ENCODE measurements at places on chromosomes 2 and 18.

DNA sequence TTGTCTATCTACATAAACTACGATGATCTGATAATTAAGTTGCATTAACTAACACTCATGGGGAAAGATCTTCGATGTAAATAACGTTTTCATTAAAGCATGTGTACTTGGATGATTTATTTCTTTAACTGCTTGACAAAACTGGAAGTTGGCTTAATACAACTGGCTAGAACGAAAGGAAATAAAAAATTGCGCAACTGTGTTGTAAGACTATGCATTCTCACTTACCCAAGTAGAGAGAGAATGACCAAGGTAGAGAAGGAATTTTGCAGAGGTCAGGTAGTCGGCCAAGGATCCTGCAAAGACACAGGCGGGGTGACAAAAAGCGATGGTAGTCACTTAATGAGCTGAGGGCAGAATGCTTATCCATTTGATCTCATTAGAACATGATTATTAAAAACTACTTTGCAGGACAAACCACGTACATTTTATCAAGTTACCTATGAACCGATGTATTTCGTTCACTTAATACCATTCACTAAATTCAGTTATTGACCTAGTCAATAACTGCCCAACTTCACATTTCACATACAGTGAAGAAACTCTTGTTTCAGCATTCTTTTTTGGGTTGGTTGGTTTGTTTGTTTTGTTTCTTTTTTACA, 900 bp downstream of the SLC40A1 start:
- no peak for DNase-seq

DNA sequence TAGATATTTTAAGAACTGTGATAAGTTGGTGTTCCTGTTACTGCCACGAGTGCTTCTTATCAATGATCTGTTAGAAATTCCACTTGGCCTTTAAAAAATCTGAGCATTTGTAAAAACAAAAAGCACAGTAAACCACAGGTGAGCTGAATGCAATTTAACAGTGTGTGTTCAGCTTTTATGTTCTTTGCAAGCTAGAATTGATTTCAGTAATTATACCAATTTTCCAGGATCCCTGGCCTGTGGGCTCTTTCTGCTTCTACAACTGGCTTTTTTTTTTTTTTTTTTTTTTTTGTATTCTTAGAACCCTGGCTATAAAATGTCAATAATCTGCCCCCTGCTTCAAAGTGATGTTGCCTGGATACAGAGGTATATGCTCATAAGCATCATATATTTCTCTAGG, 548.5 kb upstream of the SLC8A1 start:
- no peak for DNase-seq

GRCh38 chr2:98875081-98875728, 60.8 kb downstream of the CRACDL start:
- no peak for DNase-seq

DNA sequence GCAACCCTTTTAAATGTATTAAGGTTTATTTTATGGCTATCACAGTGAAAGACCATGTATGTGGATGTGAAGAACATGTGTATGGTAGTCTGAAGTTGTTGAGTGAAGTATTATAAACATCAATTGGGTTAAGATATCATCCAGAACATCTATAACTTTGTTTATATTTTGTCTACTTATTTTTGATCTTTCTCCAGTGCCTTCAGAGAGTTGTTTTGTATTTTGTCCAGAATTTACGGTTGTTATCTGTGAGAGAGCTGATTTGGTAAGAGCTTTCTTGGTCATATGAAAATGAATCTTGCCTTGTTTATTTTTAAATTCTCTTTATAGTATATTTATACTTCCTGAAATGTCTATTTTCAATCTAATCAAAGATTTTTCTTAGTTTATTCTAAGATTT, 573.7 kb upstream of the POU3F3 start:
- no peak for DNase-seq

DNA sequence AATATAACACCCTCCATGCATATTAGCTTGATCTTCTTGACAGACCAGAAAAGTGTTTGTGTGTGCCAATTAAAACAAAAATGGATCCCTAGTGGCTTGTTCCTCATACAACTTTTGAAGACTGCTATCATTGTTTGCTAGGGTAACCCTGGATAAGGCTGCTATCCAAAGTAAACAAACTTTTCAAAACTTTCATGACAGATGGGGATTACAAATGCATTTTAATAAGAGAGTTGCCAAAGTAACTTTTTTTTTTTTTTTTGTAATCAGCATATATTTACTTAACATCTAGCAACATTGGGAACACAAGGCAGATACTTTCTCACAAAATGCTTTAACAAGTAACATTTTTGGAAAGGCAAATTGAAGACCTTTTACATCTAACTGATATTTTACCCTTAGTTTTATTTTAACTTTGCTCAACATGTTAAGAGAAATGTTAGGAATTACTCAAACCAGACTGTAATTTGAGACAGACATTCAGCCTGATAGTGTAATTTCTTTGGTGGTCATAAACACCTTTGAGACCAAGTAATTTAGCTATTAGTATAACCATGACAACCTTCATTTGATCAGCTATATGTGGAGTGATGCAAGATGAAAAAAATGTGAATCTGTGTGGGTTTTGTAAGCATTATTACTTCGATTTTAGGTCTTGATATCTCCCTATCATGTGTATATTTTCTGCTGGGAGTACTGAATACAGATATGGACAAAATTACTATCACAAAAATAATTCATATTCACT, 300.9 kb downstream of the ARHGAP15 start:
- no peak for DNase-seq

GRCh38 chr2:119801040-119801439, 41.3 kb downstream of the PTPN4 start:
- no peak for DNase-seq

DNA sequence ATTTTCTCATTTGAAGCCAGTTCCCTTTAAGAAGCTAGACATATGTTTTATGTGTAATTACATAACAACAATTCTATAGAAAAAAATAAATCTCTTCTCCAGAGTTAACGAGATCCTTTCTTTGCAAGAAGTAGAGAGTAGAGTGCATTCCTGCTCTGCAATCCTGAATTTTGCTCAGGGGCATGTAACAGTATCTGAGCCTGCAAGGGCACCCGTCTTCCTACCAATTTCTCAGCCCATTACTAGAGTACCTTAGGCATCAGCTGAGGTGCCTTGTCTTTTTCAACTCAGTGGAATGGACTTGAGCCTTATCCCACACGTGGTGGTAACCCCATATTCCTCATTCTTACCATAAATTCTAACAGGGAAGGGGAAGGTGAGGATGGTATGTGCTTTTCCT, 205.9 kb downstream of the IKZF2 start:
- DNase-seq: no peak

DNA sequence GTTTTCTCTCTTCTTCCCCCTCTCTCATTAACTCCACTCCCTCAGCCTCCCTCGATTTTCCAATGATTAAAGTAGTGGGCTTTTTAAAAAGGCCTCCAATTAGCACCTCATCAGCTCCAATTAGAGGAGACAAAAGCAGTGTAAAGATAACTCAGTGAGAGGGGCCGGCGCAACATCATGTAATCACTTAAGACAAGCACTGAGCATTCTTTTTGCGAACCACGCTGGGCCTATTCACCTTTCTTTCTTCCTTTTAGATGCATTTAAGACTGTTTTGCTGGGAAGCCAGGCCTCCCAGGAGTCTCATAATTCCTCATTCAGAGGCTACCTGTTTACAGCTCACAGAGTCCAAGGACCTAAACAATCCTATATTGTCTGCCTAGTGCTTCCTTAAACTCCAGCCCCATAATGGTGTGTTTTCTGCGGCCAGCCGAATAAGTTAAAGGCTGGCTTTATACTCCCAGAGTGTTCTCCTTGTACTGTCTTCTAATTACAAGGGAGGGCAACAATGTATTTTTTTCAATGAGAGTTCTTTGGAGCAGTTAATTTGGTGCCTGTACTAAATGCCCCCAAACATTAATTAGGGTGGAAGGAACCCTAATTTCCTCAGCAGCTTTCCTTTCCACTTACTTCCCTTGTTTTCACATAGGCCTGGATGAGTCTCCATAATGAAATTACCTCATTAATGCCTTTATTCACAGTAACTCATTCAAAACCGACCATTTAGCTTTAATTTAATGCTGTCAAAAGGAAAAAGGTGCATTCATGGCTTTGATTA, 28.0 kb upstream of the LMAN1 start:
- no peak for DNase-seq

- DNase-seq: no peak
Measured at GRCh38 chr2:239025096-239025801, 177.4 kb downstream of the TWIST2 start.

DNA sequence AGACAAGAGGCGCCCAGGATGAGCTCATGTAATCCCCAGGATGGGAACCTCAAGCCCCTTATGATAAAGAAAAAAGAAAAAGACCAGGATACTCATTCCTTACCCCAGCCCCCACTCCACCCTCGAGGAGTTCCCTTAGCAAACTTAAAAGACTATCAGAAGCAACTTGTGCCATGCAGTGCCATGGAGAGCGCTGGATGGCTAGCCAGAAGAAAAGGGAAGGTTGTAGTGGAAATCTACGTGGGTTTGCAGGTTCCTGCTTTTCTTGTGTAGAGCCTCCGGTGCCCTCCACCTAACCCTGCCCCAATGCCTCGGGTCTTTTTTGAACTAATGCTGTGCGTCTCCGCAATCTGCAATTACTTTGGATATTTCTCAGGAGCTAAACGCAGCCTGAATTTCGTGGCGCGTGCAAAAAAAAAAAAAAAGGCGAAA, 16.2 kb upstream of the BCL11A start:
- no peak for DNase-seq

GRCh38 chr18:11658989-11659388, 30.1 kb upstream of the GNAL start:
- DNase-seq: no peak

- DNase-seq: no peak
Measured at GRCh38 chr2:239950144-239951128, 74.7 kb downstream of the NDUFA10 start.

GRCh38 chr2:88530081-88530480, 77.6 kb upstream of the FOXI3 start:
- no peak for DNase-seq

GRCh38 chr2:134139611-134140010, 114.3 kb upstream of the MGAT5 start:
- no peak for DNase-seq

DNA sequence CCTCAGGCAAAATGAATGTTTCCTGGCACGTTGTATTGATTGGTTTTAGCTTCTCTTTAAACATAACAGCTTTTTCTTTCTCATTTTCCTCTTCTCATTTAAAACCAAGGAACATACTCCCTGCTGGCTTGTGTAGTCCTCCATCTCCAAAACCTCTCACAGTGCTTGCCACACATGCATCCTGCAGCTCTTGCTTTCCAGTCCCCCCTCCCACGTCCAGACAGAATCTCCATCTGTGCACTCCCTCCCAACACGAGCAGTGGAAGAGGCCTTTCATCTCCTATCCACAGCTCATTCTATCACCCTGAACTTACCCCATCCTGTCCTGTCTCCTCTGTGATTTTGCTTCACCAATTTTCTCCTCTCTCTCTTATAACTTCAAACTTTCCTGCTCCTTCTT, 99.6 kb upstream of the THSD7B start:
- no peak for DNase-seq

GRCh38 chr2:62757029-62757428, 51.5 kb downstream of the EHBP1 start:
- no peak for DNase-seq

DNA sequence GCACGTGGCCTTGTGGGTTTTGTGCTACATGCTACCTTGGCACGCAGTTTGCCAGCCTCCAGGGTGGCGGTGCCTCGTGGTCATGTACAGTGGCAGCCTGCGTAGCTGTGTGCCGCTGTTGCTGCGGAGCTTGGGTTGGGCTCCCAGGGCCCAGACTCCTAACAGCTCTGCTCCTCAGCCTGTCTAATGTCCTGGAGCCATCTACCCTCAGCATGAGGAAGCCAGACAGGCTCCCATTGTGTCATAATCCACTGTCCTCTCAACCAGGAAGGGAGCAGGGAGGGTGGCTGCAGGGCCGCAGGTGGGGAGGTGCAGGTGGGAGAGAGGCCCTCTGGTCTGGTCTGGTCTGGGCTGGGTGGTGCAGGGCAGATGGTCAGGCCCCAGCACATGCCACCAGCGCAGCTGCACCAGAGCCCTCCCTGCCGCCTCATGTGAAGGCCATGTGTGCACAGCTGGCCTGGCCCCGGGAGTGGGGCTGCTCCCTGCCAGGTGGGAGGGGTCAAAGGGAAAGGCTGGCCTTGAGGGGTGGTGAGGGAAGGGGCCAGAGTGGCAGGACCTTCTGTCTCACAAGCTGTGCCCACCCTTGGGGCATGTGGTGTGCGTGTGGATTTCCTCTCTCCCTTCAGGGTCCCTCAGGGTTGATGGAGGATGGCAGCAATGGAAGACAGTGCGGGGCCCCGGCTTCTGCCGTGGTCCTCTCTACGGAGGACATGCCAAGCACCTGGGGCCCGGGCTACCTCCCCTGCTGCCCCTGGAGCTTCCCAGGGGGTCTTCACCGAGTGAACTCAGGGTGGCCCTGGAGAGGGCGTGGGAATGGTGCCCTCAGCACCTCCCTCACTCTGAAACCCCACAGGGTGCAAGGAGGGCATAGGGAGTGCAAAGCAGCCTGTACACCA, 4.8 kb downstream of the ATOH8 start:
- no peak for DNase-seq

DNA sequence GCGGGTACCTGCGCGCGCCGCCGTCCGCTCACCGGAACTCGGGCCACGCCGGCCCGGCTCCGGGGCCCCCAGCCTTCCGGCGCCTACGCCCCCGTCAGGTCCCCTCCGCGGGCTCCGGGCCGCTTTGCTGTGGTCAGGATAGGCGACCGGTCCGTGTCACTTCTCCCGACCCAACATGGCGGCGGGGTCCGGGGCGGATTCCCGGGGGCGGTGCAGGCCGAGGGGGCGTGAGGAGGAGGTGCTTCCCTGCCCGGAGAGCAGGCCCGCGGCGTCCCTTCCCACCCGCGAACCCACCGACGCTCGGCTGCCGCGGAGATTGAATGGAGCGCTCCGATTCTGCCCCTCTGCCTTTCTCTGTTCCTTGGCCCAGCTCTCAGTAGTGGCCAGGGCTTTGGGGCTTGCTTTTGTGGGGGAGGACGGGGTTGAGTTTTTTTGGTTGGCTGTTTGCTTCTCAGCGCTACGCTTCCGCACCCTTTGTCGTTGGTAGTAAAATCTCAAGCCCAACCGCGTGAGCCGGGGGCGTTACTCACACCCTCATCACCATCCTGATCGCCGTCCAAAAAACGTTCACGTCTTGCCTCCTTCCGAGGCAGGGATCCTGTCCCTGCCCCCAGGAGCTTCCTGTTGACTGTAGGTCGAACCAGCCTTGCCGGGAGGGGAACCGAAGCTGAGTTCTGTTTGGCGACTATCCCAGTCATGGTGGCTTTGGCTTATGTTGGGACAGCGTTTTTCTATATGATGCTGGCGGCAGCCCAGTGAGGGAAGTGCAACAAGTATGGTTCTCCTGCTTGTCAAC, 532 bp upstream of the YES1 start:
- DNase-seq: peak; percentile 75

GRCh38 chr2:155961641-155962040, 370.9 kb downstream of the NR4A2 start:
- no peak for DNase-seq

GRCh38 chr2:104033399-104033798, 820.5 kb upstream of the POU3F3 start:
- DNase-seq: peak; percentile 18

DNA sequence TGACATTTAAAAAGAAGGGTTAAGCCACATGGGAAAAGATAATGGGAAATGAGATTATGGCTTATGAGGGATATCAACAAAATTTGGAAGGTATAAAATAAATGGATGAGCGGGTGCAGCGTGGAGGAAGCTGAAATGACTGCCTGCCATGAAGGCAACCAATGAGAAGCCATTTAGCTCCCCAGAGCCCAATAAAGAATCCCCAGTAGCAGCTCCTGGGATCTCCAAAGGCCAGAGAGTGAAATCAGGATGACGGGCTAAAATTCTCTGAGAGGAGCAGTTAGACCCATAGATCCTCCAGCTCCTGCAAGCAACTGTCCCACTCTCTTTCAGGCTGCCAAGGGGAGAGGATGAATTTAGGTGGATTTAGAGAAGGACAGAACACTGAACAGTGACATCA, 12.9 kb upstream of the MAPRE3 start:
- DNase-seq: no peak
